ENCODE measurements at places on chromosomes 2 and 18.

GRCh38 chr2:215825707-215826106, 187.6 kb downstream of the MREG start:
- DNase-seq: no peak

GRCh38 chr2:9535177-9535576, 20.5 kb downstream of the ADAM17 start:
- no peak for DNase-seq

GRCh38 chr2:220775856-220776488, 796.1 kb downstream of the EPHA4 start:
- DNase-seq: no peak

DNA sequence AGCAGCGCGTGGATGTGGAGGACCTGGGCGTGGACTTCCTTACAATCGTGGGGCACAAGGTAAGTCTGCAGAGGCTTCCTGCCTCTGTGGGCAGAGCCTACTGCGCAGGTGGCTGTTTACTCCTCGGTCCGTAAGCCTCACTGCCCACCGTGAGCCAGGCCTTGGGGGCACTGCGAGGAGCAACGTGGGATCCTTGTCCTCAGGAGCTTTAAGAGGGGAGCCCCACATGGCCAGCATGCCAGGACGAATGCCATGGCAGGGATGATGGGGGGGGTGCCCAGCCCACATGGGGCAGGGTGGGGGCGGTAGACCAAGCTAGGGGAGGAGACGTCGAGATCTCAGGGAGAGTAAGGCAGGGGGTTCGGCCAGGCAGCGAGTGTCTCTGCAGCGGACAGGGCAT, 18.0 kb upstream of the ESPNL start:
- no peak for DNase-seq

DNA sequence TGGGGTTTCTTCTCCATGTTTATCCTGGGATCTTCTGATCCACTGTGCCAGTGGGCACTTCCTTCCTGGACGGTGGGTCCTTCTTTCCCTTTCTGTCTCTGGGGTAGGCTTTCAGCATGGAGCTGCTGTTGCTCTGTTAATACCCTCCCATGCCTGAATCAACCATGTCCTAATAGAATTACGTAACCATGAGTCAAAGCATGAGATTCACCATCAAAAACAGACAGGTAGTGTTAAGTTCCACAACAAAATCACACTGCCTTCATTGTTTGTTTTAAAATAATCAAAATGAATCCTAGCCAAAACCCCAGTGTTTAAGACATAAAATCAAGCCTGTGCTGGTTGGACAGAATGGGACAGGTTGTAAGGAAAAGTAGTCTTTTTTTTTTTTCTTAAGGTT, 37.5 kb downstream of the GNAL start:
- DNase-seq: no peak

DNA sequence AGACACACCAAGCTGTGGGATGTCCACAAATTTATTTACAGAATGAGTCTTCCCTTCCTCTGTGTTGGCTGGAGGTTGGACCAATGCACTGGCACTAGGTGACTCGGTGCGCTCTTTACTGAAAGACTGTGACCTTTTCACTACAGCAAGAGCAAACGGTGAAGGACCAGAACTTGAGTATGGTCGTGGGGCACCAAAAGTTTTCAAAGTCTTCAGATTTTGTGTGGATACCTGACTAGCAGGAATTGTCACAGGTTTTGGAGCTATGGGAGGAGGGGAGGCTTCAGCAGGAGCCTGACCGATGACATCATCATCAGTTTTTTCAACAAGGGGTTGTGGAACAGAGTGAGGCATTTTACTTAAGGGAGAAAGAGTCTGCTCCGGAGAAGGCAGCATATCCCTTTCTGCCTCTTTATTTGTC, 73.0 kb upstream of the GRB14 start:
- no peak for DNase-seq

DNA sequence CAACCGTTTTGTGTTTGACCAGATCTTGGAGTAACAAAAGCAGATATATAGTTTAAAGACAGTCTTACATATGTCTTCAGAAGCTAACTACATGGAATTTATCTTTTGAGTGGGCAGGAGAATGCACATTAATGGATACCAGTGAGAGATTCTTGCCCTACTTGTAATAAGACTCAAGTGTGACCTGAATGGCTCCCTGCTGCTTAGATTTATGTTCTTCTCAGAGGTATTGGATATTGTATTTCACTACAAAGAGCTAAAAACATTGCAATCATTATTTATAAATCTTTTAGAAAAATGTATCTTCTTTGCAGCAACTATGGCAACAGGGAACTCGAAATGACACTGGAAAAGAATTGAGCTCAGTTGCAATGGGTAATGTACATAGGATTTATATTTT, 227.7 kb downstream of the LRRTM4 start:
- DNase-seq: no peak

GRCh38 chr18:74652392-74652988, 54.8 kb downstream of the ZNF407 start:
- DNase-seq: no peak

- DNase-seq: no peak
These were observed 129.3 kb upstream of the CCDC68 start for GRCh38 chr18:55088561-55088960.

- DNase-seq: no peak
These were observed 36.4 kb downstream of the SLC20A1 start for GRCh38 chr2:112682101-112682500.

DNA sequence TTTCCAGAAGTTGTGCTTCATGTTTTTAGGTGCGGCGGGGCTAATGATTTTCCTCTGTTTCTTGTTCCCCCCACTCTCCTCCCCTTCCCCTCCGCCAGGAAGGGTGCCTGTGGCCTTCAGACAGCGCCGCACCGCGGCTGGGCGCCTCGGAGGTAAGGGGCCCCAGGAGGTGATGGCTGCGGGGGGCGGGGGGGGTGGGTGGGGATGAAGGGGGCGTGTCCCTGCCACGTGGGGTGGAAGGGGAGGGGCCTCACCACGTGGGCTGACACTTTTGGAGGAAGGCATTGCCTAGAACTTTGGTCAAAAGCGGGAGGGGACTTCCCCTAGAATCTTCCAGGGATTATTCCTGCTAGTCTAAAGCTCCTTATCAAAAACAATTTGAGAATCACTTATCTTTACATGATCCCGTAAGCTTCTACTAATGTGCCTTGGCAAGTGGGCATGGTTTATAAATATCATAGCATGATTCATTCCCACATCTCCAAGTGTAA, 83.1 kb downstream of the FAM210A start:
- DNase-seq: no peak

GRCh38 chr2:28356095-28356911, 36.4 kb upstream of the FOSL2 start:
- peak; percentile 71 for DNase-seq

DNA sequence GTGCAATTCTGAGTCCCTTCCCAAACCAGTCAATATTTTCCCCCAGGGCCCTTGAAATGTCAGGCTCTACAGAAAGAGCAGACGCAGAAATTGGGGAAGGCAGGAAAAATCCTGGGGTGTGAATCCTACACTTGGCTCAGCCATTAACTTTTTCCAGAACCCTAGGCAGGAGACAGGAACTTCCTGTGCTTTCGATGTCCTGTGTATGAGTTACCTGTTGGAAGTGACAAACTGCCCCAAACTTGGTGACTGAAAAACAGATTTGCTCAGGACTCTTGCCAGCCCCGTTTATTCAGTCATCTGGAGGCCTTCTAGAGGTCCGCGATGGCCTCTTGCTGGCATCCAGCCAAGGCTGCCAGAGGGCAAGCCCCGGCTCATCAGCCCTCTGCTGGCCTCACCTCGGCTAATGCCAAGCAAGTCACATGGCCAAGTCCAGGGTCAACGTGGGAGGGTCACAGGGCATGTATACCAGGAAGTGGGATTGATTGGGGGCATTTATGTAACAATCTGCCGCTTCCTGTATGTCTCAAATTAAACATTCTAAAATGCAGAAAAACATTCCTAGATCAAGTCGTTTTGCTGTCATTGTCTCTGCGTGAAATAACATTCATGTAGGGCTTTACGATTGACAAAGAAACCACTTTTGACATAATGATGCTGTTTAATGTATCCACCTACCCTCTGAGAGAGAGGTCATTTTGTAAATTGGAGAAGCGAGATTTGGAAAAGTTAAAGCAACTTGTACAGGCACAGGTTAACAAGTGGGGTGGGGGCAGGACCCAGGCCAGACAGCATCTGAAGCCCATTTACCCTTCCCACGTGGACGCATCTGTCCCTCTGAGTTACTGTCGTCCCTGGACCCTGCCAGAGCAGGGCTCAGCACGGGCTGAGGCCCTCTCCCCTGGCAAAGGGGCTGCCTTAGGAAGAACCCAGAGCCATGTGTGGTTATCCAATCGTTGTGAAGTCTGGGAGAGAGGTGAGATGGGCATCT, 179.4 kb downstream of the INHBB start:
- DNase-seq: no peak

- DNase-seq: no peak
These were observed 166.6 kb downstream of the RNF144A start for GRCh38 chr2:7083580-7084509.

GRCh38 chr2:199581408-199581807, 123.7 kb upstream of the SATB2 start:
- no peak for DNase-seq

DNA sequence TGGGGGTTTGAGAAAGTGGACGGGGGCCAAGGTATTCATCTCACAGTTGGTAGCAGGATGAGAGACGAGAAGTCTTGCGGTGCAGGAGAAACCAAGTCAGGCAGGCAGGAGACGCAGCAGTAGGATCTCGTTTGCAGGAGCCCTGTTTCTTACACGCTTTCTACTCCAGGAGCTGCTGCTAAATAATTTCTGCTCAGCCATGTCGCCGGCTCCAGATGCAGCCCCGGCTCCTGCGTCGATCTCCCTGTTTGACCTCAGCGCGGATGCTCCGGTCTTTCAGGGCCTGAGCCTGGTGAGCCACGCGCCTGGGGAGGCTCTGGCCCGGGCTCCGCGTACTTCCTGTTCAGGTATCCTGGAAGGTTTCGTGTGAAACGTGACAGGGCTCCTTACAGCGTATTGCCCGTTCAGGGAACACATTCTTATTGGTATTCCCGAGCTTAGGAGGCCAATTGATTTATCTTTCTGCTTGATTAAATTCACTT, 494 bp downstream of the ANKZF1 start:
- no peak for DNase-seq

DNA sequence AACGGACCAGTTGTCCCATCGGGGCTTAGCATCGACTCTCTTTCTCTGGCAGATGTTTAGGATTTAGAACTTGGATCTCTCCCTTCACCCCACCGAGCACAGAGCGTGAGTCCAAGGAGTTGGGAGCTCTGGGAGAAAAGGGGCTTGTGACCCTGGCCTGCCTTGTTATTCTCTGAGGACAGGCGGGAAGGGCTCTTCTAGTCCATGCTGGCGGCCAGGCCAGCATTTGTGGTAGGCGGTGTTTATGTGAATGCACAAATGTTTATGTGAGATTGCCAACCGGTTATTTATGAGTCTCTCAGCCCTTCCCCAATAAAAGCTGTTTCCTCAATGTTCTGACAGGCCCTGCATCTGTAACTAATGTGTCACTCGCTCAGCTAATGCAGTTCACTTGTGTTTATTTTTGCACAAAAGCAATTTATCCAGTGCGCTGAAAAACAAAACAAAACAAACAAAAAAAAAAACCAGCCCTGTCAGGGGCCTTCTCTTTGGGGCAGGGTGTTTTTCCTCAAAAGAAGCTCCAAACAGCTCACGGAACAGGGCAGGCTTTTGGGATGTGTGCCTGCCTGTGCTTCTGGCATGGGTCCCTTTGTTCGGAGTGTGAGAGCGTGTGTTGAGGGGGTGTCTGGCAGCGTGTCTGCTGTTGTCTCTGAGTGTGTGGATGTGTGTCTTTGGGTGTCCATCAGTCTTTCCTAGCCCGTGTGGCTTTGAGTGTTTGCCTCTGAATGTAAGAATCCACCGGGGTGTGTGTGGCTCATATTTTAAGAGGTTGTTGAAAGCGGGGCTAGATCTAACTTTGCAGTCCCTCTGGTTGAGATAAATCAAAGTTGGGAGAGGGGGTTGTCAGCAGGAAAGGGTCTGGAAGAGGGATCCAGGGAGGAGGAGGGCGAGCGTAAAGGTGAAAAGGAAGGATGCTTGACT, 52.8 kb upstream of the HAAO start:
- DNase-seq: peak; percentile 12

DNA sequence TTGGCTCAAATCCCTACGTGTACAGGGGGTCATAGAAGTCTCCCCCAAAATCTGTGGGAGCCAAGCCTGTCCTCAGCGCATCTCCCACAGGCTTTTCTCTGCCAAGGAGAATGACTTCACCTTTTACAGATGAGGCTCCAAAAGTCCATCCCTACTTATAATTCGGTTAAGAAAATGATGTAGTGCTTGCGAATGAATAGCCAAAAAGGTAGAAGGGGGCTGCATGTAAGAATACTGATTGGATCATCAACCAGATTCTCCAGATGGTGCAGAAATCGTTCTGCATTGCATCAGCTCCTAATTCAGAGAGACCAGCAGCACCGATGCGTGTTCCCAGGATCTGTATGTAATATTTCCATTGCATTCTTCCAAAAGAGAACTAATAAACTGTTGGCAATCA, 91.9 kb downstream of the EPHA4 start:
- DNase-seq: no peak

- no peak for DNase-seq
These were observed 99.0 kb upstream of the LTBP1 start for GRCh38 chr2:32847734-32848133.

DNA sequence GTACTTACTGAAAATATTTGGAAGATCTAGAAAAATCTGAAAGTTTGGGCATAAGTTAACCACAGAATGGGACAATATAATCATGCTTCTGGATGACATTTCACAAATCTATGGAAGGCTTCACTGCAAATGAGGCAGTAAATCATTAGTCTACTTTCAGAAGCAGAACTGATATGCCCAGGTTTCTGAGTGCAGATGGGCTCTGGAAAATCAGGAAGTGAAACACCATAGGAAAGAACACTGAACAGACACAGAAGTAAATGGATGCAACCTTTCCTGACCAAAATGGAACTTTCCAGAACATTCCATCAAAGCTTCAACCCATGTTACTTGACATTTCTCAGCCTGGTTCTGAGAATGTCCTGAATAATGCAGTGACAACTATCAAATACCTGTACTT, 55.1 kb downstream of the KCNG3 start:
- no peak for DNase-seq

- DNase-seq: no peak
These were observed 64.6 kb downstream of the MBD2 start for GRCh38 chr18:54159906-54160305.

DNA sequence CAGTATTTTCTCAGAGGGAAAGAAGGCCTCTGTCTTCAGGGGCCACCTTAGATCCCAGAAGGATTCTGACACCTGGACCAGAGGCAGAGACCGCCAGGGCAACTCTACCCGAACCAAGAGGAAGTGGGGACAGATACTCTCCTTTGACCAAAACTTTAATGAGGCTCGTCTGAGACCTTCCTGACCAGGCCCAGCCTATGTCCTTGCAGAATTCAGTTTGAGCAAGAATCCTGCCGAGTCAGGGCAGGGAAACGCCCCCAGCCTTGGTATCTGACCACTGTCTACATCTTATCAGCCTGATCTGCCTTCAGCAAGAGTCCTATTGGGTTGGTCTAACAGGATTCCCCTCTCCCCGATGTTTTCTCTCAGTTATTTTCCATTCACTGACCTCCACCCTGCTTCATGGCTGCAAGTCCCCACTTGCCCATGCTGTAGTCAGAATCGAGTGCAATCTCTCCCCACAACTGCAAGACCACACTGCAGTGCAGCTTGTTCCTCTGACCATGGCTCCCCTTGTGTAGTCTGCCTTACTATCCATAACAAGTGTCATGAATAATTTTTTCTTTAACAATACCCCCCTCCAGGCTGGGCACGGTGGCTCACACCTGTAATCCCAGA, 95.0 kb downstream of the MSH2 start:
- no peak for DNase-seq

- DNase-seq: no peak
These were observed 22.4 kb downstream of the CRYGD start for GRCh38 chr2:208101716-208102631.

All from dorsolateral prefrontal cortex (tissue), 122 donors.